Breast epithelium (tissue), 4 donors: ENCODE measurements at places on chromosomes 3 and 15. TPM values are rescaled to one million over a fixed set of nuclear protein-coding genes. Genes with fewer than 3 reads are reported as not detected.
A peak's percentile ranks its signal among the peaks of the same experiment; 100 is the strongest.

Gene CADPS
- total RNA-seq: 45.8 TPM

Gene BCL2A1
- 12.6 TPM for total RNA-seq

Gene ROPN1B
- not detected for total RNA-seq

Gene ITIH4
- 5.8 TPM for total RNA-seq

Gene SLC27A2
- total RNA-seq: 3.5 TPM

- DNase-seq: no peak
Observed at GRCh38 chr15:57227166-57227565, 149.1 kb upstream of the CGNL1 start.

DNA sequence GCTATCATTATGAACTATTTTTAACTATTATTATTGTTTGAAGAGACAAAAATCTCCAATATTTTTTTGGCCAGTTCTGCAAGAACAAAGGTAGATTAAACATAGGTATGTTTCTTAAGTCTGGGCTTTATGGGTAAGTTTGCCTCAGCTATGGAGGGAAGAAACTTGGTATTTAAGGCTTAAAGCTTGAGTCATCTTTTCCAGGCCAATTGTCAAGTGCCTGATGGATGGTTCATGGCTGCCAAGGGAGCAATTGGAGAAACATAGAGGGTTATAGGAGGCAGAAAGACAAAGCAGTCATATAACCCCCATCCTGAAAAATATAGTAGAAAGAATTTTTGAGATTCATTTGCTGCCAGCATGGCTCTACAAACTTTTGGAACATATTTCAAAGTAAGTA lies 7.2 kb upstream of the STAC start:
- no peak for DNase-seq

GRCh38 chr3:112594856-112595255 lies 33.0 kb downstream of the SLC35A5 start:
- no peak for DNase-seq

GRCh38 chr15:68413363-68414205 lies 18.4 kb downstream of the ITGA11 start:
- no peak for DNase-seq

GRCh38 chr3:123290107-123290930 lies 88.6 kb downstream of the SEC22A start:
- no peak for DNase-seq

DNA sequence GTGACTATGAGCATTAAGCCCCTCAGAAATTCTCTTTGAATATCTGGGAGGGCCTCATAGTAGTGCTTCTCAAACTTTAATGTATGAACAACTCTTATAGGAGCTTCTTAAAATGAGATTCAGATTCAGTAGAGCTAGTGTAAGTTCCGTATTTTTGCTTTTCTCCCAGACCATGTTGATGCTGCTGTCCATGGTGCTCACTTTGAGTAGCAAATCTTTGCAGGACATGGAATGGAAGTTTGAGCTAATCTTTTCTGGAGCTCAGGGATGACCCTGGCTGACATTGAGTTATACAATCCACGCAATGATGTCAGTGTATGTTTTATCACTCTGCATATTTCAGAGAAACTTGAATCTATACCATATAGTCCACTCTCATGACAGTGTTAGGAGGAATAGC lies 134.2 kb downstream of the OTOL1 start:
- DNase-seq: no peak

DNA sequence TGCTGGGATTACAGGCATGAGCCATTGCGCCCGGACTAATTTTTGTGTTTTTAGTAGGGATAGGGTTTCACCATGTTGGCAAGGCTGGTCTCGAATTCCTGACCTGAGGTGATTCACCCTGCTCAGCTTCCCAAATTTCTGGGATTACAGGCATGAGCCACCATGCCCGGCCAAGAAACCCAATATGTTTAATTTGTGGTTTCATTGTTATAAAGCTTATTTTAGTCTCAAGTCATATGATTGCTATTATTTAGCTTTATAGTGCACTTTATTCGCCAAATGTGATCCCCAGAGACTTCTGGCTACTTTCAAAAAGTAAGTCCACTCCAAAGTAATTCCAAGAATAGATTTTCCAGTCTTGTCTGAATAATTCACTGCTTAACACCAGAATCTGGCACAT lies 19.3 kb upstream of the SLC4A7 start:
- no peak for DNase-seq

- no peak for DNase-seq
Observed at GRCh38 chr3:138933068-138933668, 13.8 kb downstream of the FOXL2 start.

GRCh38 chr3:172530566-172530965 lies 7.3 kb upstream of the TNFSF10 start:
- DNase-seq: no peak

GRCh38 chr3:125414669-125415068 lies 39.5 kb upstream of the ZNF148 start:
- no peak for DNase-seq

DNA sequence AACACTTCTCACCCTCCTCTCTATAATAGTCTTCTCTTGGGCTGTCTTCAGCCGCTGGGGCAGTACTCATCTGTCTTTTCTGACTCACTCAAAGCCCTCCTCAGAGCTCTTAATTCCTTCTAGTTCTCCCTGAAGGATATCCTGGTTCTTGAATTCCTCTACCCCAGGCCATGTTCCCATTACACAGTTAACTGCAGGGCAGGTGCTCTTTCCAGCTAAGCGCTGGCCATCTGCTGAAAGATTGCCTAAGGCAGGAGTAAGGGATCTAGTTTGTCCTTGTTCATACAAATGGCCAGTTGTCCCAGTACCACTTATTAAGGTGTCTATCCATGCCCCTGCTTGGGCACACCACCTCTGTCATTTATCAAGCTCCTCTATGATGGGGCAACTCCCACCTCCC lies 10.2 kb upstream of the SPG11 start:
- DNase-seq: no peak

GRCh38 chr3:127987309-127987995 lies 64.8 kb upstream of the SEC61A1 start:
- no peak for DNase-seq

GRCh38 chr3:1439395-1439794 lies 346.6 kb downstream of the CNTN6 start:
- no peak for DNase-seq

DNA sequence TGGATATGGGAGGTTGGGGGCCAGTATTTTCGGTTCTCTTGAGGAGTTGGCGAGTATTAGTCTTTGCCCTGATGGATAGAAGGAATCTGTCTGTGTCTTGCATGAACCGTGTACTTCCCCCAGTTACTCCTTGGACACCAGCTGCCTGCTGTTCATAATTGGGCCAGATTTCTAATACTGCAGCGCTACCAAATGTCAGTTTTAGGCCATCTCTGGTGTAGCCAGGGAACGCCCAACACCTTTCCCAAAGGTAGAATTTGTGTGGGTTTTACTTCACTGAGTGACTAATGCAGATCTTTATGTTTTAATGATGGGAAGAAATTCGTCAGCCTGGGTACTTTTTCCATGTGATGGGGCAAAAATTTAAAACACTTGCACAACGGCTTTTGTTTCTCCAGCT lies 18.4 kb downstream of the FLNB start:
- no peak for DNase-seq

DNA sequence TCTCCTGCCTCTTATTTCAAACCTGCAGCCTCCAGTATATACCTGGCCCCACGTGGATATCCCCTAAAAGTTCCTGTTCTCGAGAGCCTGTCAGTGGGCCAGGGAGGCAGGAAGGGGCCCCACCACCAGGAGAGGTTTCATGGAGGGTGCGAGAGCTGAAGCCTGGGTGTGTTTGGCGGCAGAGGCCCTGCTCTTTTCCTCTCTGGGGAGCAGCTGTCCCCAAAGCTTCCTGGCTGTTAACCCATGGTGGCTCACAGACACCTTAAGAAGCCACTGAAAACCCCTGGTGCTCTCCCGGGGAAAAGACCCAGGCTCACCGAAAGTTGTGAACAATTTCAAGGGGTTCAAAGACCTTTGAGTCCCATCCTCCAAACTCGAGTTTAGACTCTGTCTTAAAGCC lies 1.1 kb downstream of the PRRT3 start:
- DNase-seq: no peak

- no peak for DNase-seq
Observed at GRCh38 chr15:64636556-64636955, 138.8 kb downstream of the RBPMS2 start.

DNA sequence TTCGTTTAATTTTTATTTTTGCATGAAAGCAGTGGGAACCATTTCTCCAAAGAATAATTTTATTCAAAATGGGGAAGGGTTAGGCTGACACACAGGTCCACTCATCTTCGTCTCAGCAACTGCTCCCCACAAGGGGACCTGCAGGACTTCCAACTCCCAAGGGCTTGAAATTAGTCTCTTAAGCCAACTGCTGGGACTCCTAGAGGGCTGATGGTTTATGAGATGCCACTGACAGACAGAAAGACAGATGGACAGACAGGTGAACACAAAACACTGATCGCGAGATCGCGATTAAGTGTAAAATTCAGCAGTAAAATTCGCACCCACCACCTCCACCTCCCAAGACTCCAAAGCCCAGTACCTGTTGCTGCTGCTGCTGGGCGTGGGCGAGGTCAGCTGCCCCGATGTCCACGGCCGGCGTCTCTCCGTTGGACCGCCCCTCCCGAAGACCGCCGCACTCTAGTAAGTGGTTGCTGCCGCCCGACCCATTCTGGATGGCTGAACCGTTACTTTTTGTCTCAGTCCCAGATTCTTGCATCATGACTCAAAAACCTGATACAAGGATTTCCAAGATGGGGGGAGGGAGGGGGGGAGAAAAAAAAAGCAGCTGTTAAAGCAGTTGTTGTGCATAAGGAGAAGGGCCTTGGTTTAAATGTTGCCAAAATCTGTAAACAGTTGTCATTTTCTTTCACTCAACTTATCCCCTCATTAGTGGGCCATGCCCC lies 385.5 kb downstream of the FOXP1 start:
- no peak for DNase-seq

- no peak for DNase-seq
Observed at GRCh38 chr3:139421040-139421439, 31.6 kb upstream of the COPB2 start.

- DNase-seq: peak; percentile 56
Observed at GRCh38 chr15:96160269-96160668, 170.2 kb upstream of the NR2F2 start.

- DNase-seq: no peak
Observed at GRCh38 chr3:15713364-15713763, 84.4 kb downstream of the ANKRD28 start.

GRCh38 chr3:33792167-33792892 lies 6.1 kb upstream of the PDCD6IP start:
- no peak for DNase-seq

DNA sequence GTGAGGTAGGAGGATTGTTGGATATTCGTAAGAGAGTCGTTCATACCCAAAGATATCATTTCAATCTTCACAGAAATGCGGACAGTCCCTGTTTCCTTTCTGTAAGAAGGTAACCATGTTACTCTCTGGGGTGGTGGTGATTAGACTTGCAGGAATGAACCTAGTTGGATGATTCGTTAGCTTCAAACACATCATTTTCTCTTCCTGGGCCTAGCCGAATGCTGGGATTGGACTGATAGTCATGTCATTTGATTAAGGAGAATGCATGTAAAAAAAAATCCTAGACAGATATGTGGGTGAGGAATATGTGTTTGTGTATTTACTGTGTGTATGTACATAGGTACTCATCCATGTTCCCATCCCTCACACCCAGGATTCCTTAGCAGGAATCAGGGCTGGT lies 12.4 kb downstream of the SLCO3A1 start:
- DNase-seq: no peak

- DNase-seq: no peak
Observed at GRCh38 chr3:115659253-115660220, 36.2 kb downstream of the GAP43 start.

DNA sequence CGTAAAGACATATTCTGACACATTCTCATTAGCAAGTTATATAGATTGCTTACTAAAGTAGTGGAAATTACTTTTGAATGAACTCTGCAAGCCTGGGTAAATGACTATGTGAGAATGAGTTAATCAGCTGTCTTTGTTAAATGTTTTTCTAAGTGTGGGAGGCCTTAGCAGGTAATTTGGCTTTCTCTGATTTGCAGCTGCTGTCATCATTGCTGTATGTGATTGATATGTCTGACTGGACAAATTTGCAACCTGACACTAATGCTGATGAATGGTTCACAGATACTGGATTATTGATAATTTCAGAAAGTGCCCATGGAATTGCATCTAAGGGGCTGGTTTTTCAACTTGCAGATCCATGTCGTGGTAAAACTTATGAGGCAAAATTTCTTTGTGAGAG lies 372.2 kb upstream of the SGO1 start:
- no peak for DNase-seq
